Lung (tissue), 17 donors: ENCODE measurements at places on chromosomes 16 and 17. TPM values are rescaled to one million over a fixed set of nuclear protein-coding genes. Genes with fewer than 3 reads are reported as not detected.

RNF222 gene
- polyA plus RNA-seq = not detected

SOX8 gene
- polyA plus RNA-seq = 0.39 TPM

KIF2B gene
- not detected for polyA plus RNA-seq

C16orf54 gene
- 2.8 TPM for polyA plus RNA-seq

PPP1R27 gene
- not detected for polyA plus RNA-seq

TBC1D3B gene
- 3.8 TPM for polyA plus RNA-seq

KCNJ18 gene
- polyA plus RNA-seq = not detected

CACNG3 gene
- polyA plus RNA-seq = not detected
